HepG2 (cell line): ENCODE measurements at places on chromosomes 2 and 18. TPM values are rescaled to one million over a fixed set of nuclear protein-coding genes. Genes with fewer than 3 reads are reported as not detected.

The MBD2 gene
- total RNA-seq = 38.5 and 48.6 TPM in 2 replicates

The NGEF gene
- 11.8 and 14.4 TPM in 2 replicates for total RNA-seq

The SCYGR4 gene
- not detected in 2 replicates for total RNA-seq

The CPS1 gene
- total RNA-seq = 44.9 and 51.7 TPM in 2 replicates

The ZNF532 gene
- total RNA-seq = not detected in 2 replicates

The BABAM2 gene
- total RNA-seq = 24.9 and 34.8 TPM in 2 replicates

The IL1R1 gene
- total RNA-seq = 38.0 and 48.3 TPM in 2 replicates

The UGT1A6 gene
- total RNA-seq = not detected in 2 replicates

The GPR39 gene
- total RNA-seq = 0.51 and 0.62 TPM in 2 replicates

The TEX44 gene
- not detected in 2 replicates for total RNA-seq

The TRAPPC8 gene
- 34.6 and 45.0 TPM in 2 replicates for total RNA-seq

The POMC gene
- not detected in 2 replicates for total RNA-seq

The ZBTB14 gene
- total RNA-seq = 14.4 and 15.9 TPM in 2 replicates

The TMEM178A gene
- total RNA-seq = 0.38 TPM in 1 of 2 replicates, not detected in the other

The SMCHD1 gene
- 93.6 and 110 TPM in 2 replicates for total RNA-seq

The TCF7L1 gene
- total RNA-seq = 0.04 and 0.08 TPM in 2 replicates

The HJURP gene
- 36.3 and 45.9 TPM in 2 replicates for total RNA-seq

The CERKL gene
- total RNA-seq = not detected in 2 replicates

The MYO7B gene
- not detected in 2 replicates for total RNA-seq

The CYP20A1 gene
- 32.8 and 35.3 TPM in 2 replicates for total RNA-seq

The NAT8 gene
- 1.8 and 1.9 TPM in 2 replicates for total RNA-seq

The EN1 gene
- total RNA-seq = not detected in 2 replicates

The CAPN10 gene
- 16.5 and 32.4 TPM in 2 replicates for total RNA-seq

The CIDEA gene
- not detected in 2 replicates for total RNA-seq

The RAB10 gene
- total RNA-seq = 106 and 120 TPM in 2 replicates

The AMER3 gene
- total RNA-seq = not detected in 2 replicates

The TMEM198 gene
- total RNA-seq = 11.6 and 17.3 TPM in 2 replicates

The SLC5A6 gene
- 73.9 and 135 TPM in 2 replicates for total RNA-seq

The TTR gene
- total RNA-seq = 42.2 and 91.3 TPM in 2 replicates

The CCDC74B gene
- total RNA-seq = 0.11 TPM in 1 of 2 replicates, not detected in the other

The DHRS9 gene
- total RNA-seq = not detected in 2 replicates

The ZC3H15 gene
- total RNA-seq = 168 and 286 TPM in 2 replicates
